ENCODE measurements at places on chromosomes 6 and 20.
A peak's percentile ranks its signal among the peaks of the same experiment; 100 is the strongest.

- H3K36me3 ChIP-seq, result no peaks in the 10 kb centered on the region
- no peak overlapping the region for H3K4me3 ChIP-seq
- peaks cover 13% of the 10 kb centered on the region for H3K4me1 ChIP-seq
- DNase-seq, result no peak
- no peaks in the 10 kb centered on the region for H3K27me3 ChIP-seq
Measured at GRCh38 chr6:122696079-122696478, 83.4 kb upstream of the FABP7 start.

GRCh38 chr6:98514796-98515195 is 319.6 kb upstream of the POU3F2 start:
- H3K27me3 ChIP-seq, result no peaks in the 10 kb centered on the region
- no peak overlapping the region for H3K4me3 ChIP-seq
- H3K36me3 ChIP-seq, result no peaks in the 10 kb centered on the region
- no peak for DNase-seq
- H3K27ac ChIP-seq, result no peak overlapping the region

DNA sequence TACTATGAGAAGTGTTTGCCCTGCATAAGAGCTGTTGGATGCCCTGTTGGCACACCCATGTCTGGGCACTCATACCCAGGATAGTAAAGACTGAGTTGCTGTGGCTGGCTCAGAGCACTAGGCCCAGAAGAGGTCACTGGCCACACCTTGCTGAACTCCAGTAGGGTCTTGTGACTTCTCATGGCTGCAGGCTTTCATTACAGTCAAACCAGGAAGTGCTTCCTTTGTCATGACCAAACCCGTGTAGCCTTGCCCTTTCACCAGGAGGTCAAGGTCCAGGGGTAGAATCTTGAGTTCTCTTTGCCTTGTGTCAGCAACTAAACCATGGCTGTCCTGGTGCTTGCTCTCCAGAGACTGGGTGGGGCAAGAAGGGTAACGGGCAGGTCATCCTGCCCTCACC is 49.5 kb downstream of the CD164 start:
- H3K4me1 ChIP-seq, result no peaks in the 10 kb centered on the region
- H3K36me3 ChIP-seq, result no peaks in the 10 kb centered on the region
- no peak for DNase-seq
- H3K27me3 ChIP-seq, result no peaks in the 10 kb centered on the region

- H3K27ac ChIP-seq, result peak overlapping the region; percentile 32
- H3K4me3 ChIP-seq, result no peak overlapping the region
- no peaks in the 10 kb centered on the region for H3K27me3 ChIP-seq
Measured at GRCh38 chr20:33554914-33555420, 65.1 kb downstream of the CBFA2T2 start.

DNA sequence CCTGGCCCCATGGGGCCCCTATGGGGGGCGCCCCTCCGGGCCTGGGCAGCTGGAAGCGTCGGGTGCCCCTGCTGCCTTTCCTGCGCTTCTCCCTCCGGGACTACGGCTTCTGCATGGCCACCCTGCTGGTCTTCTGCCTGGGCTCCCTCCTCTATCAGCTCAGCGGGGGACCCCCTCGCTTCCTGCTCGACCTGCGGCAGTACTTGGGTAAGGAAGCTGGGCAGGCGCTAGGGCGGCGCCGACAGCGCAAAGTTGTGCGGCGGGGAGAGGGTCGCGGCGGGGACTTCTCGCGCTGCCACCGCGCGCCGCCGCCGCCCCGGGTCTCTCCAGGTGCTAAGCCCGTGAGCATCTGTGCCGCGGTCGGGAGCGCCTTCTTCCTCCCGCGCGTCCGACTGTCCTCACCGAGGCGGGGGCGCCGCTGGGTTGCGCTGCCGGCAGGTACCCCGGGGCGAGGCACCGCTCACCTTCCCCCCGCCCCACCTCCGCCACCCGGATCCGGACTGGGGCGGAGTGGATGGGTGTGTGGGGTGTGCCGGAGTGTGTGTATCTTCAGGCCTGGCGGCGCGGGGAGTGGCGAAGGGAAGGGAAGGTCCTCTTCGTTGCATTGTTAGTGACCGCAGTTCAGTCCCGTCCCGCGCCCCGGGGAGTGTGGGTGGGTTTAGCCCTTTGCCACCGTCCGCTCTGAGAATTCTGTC is 788 bp downstream of the UST start:
- H3K27me3 ChIP-seq, result peaks cover 66% of the 10 kb centered on the region
- DNase-seq, result peak; percentile 32
- H3K4me1 ChIP-seq, result peaks cover 26% of the 10 kb centered on the region
- peak overlapping the region; percentile 71 for H3K4me3 ChIP-seq
- no peaks in the 10 kb centered on the region for H3K36me3 ChIP-seq
- H3K27ac ChIP-seq, result no peak overlapping the region

DNA sequence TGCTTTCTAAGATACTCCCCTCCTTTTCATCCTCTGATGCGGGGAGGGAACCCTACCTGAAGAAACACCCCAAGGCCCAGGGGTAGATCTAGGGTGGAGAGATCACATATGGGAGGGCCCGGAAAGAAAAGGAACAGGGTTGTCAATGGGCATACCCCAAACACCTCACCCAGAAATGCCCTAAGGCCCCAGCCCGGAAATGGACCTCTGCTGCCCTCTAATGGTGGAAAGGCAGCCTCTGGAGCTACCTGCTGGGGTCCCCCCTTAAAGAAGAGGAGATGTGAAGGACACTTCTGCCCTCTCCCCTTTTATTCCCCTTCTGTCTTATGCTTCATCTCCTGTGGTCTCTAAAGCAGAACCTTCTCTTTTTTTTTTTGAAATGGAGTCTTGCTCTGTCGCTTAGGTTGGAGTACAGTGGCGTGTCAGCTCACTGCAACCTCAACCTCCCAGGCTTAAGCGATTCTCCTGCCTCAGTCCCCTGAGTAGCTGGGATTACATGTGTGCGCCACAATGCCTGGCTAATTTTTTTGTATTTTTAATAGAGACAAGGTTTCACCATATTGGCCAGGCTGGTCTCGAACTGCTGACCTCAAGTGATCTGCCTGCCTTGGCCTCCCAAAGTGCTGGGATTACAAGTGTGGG is 458 bp upstream of the ARMC12 start:
- H3K27ac ChIP-seq, result no peak overlapping the region
- H3K27me3 ChIP-seq, result peaks cover 4% of the 10 kb centered on the region
- DNase-seq, result peak; percentile 68
- H3K4me1 ChIP-seq, result peaks cover 13% of the 10 kb centered on the region

- H3K36me3 ChIP-seq, result peaks cover 2% of the 10 kb centered on the region
- peak overlapping the region; percentile 100 for H3K4me3 ChIP-seq
- H3K27me3 ChIP-seq, result peaks cover 23% of the 10 kb centered on the region
- DNase-seq, result no peak
- H3K4me1 ChIP-seq, result peaks cover 10% of the 10 kb centered on the region
Measured at GRCh38 chr20:2509794-2510193, 1.1 kb upstream of the ZNF343 start.

- DNase-seq, result no peak
- H3K4me3 ChIP-seq, result no peak overlapping the region
- H3K27me3 ChIP-seq, result no peaks in the 10 kb centered on the region
- no peaks in the 10 kb centered on the region for H3K4me1 ChIP-seq
- no peak overlapping the region for H3K27ac ChIP-seq
- no peaks in the 10 kb centered on the region for H3K36me3 ChIP-seq
Measured at GRCh38 chr6:20137240-20137639, 75.0 kb downstream of the MBOAT1 start.

DNA sequence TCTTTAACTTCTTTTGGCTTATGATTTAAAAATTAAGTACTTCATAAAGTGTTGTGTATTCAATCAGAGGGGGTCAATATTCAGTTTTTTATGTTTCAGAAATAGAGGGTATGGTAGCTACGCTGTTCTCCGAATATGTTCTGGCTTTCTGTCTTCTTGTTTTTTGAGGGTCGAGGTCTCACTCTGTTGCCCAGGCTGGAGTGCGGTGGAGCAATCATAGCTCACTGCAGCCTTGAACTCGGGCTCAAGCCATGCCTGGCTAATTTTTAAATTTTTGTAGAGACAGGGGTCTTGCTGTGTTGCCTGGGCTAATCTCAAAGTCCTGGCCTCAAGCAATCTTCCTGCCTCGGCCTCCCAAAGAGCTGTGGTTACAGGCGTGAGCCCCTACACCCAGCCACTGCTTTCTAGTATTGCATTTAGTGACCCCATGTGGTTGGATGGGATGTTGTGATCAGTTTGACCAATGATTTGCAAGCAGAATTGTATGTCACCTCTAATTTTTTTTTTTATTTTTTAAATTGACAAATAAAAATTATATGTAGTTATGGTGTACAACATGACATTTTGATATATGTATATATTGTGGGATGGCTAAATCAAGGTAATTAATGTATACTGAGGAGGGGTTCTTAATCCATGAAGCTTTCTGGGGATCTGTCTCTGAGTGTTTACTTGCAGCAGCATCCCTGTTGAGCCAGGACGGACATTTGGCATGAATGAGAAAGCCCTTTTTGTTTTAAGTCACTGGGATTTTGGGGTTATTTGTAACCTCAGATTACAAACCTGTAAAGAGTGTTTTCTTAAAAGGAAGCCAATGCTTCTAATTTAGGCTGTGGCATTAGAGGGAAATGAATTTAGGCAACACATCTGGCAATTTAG is 38.5 kb upstream of the DEK start:
- H3K36me3 ChIP-seq, result no peaks in the 10 kb centered on the region
- no peak overlapping the region for H3K4me3 ChIP-seq
- no peaks in the 10 kb centered on the region for H3K27me3 ChIP-seq
- no peak overlapping the region for H3K27ac ChIP-seq

- H3K4me1 ChIP-seq, result peaks cover 10% of the 10 kb centered on the region
- H3K36me3 ChIP-seq, result peaks cover 2% of the 10 kb centered on the region
- H3K4me3 ChIP-seq, result no peak overlapping the region
- no peaks in the 10 kb centered on the region for H3K27me3 ChIP-seq
Measured at GRCh38 chr6:109896341-109896740, 81.8 kb upstream of the GPR6 start.

- no peaks in the 10 kb centered on the region for H3K27me3 ChIP-seq
- H3K27ac ChIP-seq, result no peak overlapping the region
- peaks cover 2% of the 10 kb centered on the region for H3K36me3 ChIP-seq
- no peak overlapping the region for H3K4me3 ChIP-seq
- peaks cover 3% of the 10 kb centered on the region for H3K4me1 ChIP-seq
- DNase-seq, result no peak
Measured at GRCh38 chr6:5667737-5668136, 339.0 kb downstream of the NRN1 start.

- H3K4me3 ChIP-seq, result peak overlapping the region; percentile 90
- peaks cover 26% of the 10 kb centered on the region for H3K27me3 ChIP-seq
- DNase-seq, result no peak
- H3K4me1 ChIP-seq, result peaks cover 9% of the 10 kb centered on the region
- H3K36me3 ChIP-seq, result peaks cover 22% of the 10 kb centered on the region
- H3K27ac ChIP-seq, result peak overlapping the region; percentile 97
Measured at GRCh38 chr6:28224131-28225055, 682 bp upstream of the ZSCAN9 start.

- no peaks in the 10 kb centered on the region for H3K27me3 ChIP-seq
- H3K36me3 ChIP-seq, result no peaks in the 10 kb centered on the region
- no peak for DNase-seq
- H3K4me3 ChIP-seq, result no peak overlapping the region
Measured at GRCh38 chr6:127247114-127248096, 19.3 kb upstream of the RNF146 start.

DNA sequence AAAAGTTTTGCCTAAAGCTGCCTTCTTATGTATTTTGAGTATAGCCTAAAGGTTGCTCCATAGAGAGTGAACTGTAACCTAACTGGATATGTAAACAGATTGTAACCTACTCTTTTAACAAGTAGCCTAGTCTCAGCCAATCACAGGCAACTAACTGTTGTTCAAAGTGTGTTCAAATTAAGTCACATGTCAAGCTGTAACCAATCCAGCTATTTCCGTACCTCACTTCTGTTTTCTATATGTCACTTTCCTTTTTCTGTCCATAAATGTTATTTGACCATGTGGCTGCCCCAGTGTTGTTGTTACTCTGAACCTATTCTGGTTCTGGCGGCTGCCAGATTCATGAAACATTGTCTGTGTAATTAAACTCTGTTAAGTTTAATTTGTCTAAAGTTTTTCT is 47.4 kb upstream of the RNGTT start:
- no peaks in the 10 kb centered on the region for H3K36me3 ChIP-seq
- no peaks in the 10 kb centered on the region for H3K27me3 ChIP-seq
- peaks cover 12% of the 10 kb centered on the region for H3K4me1 ChIP-seq
- no peak for DNase-seq

DNA sequence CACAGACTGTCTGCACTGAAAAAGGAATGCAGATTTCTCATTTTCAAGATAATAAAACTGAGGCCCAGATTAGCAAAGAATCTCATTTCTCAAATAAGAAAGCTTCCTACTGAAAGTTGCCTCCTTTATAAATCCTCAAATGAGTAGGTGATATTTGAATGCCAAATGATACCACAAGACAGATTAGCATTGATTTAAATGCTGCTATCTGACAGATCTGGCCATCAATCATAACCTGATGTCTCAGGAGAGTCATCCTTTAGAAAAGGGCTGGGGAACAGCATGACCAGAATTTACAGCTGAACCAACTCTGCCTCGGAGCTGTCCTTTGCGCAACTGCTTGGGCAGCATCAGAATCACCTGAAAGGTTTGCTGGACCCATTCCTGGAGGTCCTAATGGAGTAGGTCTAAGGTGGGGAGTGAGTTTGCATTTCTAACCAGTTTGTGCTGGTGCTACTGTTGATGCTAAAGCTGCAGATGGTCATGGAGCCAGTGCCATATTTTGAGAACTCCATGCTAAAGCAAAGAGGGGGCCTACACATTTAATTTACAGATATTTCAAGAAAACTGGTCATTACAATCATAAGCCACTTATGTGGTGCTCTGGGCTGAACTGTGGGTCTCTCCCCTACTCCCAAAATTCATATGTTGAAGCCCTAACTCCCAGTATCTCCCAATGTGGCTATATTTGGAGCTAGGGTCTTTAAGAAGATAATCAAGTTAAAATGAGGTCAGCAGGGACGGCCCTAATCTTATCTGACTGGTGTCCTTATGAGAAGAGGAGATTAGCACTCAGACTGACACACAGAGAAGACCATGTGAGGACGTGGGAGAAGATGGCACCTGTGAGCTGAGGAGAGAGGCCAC is 295.5 kb upstream of the JARID2 start:
- no peak overlapping the region for H3K4me3 ChIP-seq
- peaks cover 7% of the 10 kb centered on the region for H3K4me1 ChIP-seq
- peaks cover 4% of the 10 kb centered on the region for H3K27me3 ChIP-seq
- H3K36me3 ChIP-seq, result peaks cover 2% of the 10 kb centered on the region
- H3K27ac ChIP-seq, result no peak overlapping the region

DNA sequence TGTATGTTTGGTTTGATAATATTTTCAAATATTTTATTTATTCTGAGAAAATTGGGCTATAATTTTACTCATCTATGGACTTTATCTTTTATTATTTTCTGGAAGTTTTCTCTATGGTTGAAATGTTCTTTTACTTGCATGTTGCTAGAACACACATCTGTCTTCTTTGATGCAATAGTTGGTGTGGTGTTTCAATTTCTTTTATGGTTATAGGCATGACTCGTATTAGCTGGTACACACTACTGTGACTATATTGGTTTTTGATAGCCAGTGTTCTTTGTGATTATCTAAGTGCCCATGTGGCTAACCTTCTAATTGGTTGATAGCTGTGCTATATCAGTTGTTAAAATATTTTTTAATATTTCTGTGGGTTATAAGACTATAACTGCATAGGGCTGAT is 1343.3 kb upstream of the GJE1 start:
- no peak overlapping the region for H3K27ac ChIP-seq
- no peaks in the 10 kb centered on the region for H3K27me3 ChIP-seq
- no peaks in the 10 kb centered on the region for H3K36me3 ChIP-seq

Measured in progenitor cell of endocrine pancreas (in vitro differentiated cells).